ENCODE measurements at places on chromosomes 7 and 10.

- peak; percentile 73 for DNase-seq
Observed at GRCh38 chr7:94300176-94300835, 94.4 kb upstream of the COL1A2 start.

GRCh38 chr7:122942765-122943164 lies 52.7 kb downstream of the TAS2R16 start:
- DNase-seq, result peak; percentile 53

DNA sequence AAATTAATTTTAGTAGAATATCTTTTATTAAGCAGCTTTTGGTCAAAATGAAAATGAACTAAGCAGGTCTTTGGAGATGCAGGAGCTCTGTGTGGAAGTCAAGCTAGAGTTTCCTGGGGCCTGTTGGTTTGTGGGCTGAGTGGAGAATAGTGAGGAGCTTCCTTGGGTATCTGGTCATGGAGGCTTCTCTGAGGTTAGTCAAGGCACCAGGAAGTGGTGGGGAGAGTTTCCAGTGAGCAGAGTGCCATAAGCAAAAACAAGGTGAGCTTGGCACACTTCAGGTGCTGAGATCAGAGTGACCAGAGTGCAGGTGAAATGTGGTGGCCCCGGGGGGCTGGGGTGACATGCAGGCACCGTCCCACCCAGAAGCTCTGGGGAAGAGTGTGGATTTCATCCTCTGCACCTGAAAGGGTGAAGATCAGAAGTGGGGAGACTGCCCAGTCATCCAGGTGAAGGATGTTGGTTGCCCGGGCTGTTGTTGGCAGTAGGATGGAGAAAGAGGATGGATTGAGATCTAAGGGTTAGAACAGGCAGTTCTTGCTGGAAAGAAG lies 77.4 kb downstream of the WDR37 start:
- no peak for DNase-seq

GRCh38 chr7:137276189-137276588 lies 67.3 kb downstream of the PTN start:
- DNase-seq, result no peak

GRCh38 chr10:60224066-60224705 lies 165.5 kb downstream of the ANK3 start:
- no peak for DNase-seq

DNA sequence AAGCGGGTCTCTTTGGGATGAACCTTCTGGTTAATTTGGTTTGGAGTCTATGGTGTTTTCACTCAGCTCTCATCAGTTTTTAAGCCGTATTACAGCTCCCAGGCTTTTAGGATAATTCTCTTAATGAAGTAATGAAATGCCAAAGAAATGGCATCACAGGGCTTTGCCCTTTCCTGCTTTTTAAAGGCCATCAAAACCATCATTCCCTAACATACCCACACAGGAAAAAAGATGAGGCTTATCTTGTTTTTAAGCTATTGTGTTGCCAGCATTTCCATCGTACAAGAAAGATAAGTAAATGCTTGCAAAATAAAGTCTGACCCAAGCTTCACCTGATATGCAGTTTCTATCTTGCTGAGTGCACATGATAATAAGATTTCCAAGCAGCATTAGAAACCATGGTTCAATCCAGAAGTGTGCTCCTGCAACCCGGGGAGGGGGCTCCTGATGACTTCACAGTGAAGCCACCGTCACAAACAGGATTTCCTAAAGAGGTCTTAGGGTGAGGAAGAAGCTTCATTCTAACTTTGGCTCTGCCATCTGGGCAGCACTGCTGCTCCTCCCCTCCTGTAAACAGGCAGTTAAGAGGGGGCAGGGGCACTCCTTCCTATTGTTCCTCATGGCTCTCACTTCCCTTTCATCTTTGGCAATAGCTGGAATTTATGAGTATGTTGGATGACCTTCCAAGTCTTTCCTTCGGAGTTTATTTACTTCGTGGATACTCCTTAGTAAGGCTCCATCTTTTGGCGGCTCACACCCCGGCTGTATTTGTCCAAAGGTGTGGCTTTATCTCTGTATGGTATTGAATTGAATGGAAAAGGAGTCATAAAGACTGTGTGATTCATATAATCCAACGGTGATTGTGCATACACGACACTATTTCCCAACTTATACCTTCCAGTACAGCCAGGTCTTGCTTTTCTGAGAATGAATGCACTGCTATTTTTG lies 55.2 kb upstream of the FAM133B start:
- peak; percentile 93 for DNase-seq

DNA sequence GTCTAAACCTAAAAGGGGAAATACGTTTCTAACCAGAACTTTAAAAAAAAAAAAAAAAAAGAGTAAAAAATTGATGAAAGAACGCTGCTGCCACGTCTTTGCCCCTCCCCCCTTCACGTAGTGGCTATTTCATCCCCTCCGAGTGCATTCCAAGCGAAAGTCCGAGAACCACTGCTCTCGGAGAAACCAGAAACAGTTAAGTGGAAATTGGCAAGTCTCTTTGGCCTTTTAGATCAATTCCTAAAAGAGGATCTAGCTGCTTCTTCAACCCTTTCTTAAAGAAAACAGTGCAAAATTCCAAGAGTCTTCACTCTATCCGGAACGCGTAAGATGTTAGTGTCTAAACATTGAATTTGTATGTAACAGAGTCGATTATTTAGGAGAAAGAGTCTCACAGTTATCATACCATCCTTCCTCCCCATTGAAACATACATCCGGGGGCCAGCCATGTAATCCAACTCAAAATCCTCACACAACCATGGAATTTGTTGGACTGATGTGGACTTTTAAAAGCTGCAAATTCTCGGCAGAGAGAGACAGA lies 1.1 kb downstream of the P4HA1 start:
- DNase-seq, result peak; percentile 57

- peak; percentile 96 for DNase-seq
Observed at GRCh38 chr10:34861293-34862021, 46.4 kb upstream of the PARD3 start.

- DNase-seq, result peak; percentile 96
Observed at GRCh38 chr7:121322460-121322859, 6.3 kb upstream of the WNT16 start.

- DNase-seq, result no peak
Observed at GRCh38 chr10:133080683-133081040, 7.1 kb upstream of the ADGRA1 start.

DNA sequence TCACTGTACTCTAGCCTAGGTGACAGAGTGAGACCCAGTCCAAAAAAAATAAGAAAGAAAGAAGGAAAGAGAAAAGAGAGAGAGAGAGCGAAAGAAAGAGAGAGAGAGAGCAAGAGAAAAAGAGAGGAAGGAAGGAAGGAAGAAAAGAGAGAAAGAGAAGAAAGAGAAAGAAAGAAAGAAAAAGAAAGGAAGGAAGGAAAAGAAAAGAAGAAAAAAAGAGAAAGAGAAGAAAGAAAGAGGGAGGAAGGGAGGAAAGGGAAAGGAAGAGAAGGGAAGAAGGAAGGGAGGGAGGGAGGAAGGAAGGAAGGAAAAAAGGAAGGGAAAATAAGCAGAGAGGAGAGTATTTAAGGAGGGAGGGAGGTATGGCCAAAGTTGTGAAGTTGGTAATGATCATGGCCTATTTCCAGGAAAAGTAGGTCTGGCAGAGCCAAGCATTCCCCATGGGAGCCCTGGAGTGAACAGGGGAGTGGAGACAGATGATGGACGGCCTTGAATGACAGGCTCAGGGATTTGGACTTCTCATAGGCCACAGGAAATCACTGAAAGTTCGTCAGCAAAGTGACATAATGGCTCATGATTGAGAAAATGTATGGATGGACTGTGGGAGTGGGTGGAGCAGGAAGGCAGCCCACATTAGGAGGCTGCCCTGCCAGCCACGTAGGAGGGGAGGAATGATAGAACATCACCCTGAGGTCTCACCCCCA lies 44.8 kb upstream of the CUX1 start:
- DNase-seq, result peak; percentile 31

DNA sequence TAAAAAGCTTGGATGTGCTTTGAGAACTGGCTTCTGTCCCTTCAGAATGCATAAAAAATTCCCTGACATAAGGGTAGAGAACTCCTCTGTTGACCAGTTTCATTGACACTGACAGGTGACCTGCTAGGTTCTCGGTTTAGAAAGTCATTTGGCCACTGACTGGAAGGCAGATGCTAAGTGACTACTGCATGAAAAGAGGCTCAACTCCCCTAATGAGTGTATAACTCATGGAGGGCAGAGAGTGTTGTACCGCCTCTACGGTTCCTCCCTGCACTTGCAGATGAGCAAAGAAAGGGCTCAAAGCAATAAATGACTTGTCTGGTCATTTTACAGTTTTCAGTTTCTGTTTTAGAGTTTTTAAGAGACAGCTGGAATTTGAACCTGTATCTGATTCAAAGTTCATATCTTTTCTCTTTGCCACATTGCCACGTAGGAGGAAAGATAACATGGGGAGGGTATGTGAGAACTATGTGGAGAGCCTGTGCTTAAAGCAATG lies 2.9 kb upstream of the FGL2 start:
- DNase-seq, result no peak

GRCh38 chr7:84877943-84878570 lies 308.8 kb downstream of the SEMA3D start:
- no peak for DNase-seq

GRCh38 chr10:112027731-112028280 lies 155.8 kb downstream of the GPAM start:
- DNase-seq, result no peak

GRCh38 chr10:47176903-47177868 lies 122.8 kb upstream of the GDF10 start:
- DNase-seq, result no peak

DNA sequence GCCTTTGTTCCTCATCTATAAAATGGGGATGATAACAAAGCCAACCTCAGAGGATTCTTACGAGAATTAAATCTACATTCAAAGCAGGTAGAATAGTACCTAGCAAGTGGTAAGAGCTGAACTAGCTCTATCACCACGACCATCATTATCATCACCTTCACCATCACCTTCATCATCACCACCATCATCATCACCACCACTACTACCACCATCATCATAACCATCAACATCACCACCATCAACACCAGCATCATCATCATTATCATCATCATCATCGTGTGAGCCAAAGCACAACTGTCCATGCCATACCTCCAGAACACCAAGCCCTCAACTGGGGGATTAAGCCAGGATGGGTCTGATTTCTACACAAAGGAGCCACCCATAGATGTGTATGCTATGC lies 206.8 kb downstream of the GRID1 start:
- no peak for DNase-seq

DNA sequence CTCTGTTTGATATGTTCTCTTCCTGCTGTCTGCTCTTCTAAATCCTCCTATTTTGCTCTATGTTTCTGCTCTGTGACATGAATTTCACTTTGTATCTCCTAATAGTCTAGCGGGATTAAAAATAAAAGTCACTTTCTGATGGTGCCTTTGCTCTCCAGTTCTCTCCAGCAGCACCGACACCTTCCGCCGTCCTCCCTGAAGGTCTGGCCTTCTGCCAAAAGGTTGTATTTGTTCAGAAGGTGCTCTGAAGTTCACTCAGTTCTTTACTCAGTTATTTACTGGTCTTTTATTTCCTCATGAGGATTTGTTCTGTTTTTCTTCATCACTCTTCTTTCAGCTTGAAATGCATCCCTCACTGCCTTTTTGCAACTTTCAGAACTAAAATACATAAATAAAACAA lies 11.2 kb upstream of the EPHA1 start:
- peak; percentile 56 for DNase-seq

- DNase-seq, result peak; percentile 85
Observed at GRCh38 chr7:77838929-77839491, 40.4 kb downstream of the PHTF2 start.

GRCh38 chr10:49381111-49381900 lies 14.6 kb downstream of the DRGX start:
- no peak for DNase-seq

- DNase-seq, result no peak
Observed at GRCh38 chr7:145478541-145478940, 638.1 kb upstream of the CNTNAP2 start.

- DNase-seq, result no peak
Observed at GRCh38 chr7:28290496-28290895, 109.9 kb upstream of the JAZF1 start.

GRCh38 chr7:102096012-102096332 lies 190.7 kb upstream of the SH2B2 start:
- no peak for DNase-seq

DNA sequence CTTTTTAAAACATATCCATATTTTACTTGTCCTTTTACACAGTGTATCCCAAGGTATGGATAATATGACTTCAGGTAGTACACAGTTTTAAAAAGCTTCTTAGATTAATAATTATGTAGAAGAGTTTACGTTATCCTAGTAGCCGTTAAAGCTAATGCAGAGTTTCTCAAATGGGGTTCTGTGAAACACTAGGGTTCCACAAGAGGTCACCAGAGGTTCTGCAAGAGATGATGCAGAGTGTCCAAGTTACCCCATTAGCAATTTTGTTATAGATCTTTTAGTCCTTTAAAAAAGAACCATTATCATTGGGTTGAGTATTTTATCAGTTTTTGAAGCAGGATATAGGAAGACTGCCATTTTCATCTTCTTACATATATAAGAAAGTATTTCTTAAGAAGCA lies 298.9 kb upstream of the HPS1 start:
- no peak for DNase-seq

- no peak for DNase-seq
Observed at GRCh38 chr10:114167985-114168384, 6.0 kb downstream of the CCDC186 start.

DNA sequence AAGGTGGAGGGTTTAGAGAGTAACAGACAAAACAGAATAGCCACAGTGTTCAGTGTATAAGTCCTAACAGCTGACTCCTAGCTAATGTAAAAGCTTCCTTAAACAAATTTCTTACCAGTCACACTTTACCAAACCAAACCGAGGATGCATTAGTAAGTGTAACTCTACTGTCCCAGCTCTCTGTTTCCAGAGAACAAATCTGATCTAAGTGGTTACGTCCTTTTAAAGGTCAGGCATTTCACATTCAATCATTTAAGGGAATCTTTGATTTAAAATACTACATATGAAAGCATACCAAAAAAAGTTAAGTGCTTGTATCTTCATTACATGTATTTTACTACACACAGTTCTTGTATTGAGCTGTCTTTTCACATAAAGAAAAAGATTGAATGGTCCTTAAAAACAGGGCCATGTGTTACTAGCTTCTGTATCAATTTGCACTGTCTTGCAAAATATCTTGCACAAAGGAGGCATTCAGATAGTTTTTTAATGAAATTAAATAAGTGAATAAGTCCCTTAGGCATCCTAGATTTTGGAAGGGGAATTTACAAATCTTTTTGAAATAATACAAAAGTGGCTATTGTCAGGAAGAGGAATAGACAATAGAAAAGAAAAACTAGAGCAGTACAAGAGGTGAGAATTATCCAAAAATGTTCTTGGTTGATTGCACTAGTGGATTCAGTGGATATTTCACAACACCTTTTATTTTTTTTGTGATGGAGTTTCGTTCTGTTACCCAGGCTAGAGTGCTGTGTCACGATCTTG lies 58.4 kb upstream of the SPOCK2 start:
- DNase-seq, result no peak

DNA sequence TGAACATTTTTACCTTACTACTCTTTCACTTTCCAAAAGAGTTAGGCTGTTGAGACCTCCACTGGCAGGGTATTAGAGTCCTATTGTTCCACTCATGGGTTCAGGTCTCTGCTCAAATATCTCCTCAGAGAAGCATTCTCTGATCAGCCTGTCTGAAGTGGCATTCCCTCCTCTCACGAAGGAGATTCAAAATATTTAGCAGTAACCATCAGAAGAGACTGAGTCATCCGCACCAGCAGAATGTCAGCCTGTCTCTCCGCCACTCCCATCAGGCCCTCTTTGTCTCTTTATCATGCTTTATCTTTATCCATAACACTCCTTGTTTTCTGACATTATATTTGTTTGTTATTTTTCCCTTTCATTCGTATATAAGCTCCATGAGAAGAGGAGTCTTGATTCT lies 79.1 kb downstream of the AASS start:
- DNase-seq, result no peak
